ENCODE measurements at places on chromosomes 1 and 21. TPM values are rescaled to one million over a fixed set of nuclear protein-coding genes. Genes with fewer than 3 reads are reported as not detected.

DNA sequence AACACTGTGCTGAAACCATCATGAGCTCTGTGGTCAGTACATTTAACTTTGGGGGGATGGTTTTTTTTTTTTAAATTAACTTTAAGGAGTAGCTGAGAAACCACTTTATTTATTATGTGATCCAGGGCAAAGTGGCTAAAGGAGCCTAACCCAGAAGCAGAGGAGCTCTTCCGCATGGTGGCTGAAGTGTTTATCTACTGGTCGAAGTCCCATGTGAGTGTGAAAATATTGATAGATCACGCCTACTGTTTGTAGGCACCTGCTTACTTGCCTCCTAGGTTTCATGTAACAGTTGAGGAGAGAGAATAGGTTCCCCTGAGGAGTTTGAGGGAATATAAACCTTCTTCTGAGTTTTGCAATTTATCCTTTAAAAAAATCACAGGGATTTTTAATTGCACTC, 181.4 kb downstream of the ZP4 start:
- DNase-seq, result no peak

The UBASH3A gene
- polyA plus RNA-seq, result 0.09 TPM

- DNase-seq, result no peak
Observed at GRCh38 chr1:175984813-175985212, 222.3 kb downstream of the COP1 start.

The TTC39A gene
- polyA plus RNA-seq, result 4.3 TPM

- DNase-seq, result no peak
Observed at GRCh38 chr1:68228851-68229250, 3.5 kb downstream of the WLS start.

GRCh38 chr1:159428536-159428935, 3.5 kb upstream of the OR10J4 start:
- DNase-seq, result no peak

Data from heart right ventricle (tissue), 16 donors.